Stimulated activated CD8-positive, alpha-beta memory T cell treated with anti-CD3 and anti-CD28 coated beads, Interleukin-15, amount 100 ng/mL, for 24 hours (primary cell): ENCODE measurements at places on chromosomes 4 and X.

GRCh38 chrX:13092455-13092941 is 48.1 kb upstream of the FAM9C start:
- DNase-seq, result peak; percentile 25

- DNase-seq, result no peak
Observed at GRCh38 chr4:108744307-108744706, 18.5 kb downstream of the ETNPPL start.

DNA sequence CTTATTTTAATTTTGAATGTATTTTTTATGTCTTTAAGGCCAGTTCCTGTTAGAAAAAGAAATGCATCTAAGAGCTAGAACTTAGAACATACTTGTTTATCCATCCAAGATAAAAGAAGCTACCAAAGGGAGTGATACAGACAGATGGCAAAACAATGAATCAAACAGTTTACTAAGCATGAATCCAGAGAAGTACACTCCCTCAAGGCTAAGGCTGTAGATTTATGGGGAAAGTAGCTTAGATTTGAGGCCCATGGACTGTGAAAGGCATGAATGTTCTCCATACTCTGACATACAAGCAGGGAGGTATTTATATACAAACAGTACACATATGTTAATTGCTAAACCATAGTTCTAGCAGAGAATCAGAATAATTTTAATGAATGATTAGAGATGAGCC is 255.3 kb upstream of the NRK start:
- DNase-seq, result no peak

DNA sequence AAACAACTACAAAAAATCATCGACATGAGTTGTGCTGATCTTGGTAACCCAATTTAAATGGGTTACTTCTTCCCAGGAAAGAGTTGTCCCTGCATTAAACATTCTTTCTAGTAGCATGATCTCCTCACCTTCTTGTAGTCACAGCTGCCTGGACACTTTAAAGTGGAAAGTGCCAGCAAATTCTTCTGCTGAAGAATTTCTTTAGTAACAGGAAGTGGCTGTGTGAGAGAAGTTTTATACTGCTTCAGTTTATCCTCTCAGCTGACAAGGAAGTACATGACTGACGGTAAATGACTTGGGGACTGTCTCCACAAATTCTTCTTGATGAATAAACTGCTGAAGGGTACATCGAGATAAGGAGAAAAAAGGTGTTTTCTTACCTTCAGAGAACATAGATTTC is 18.2 kb upstream of the TNIP3 start:
- DNase-seq, result no peak

DNA sequence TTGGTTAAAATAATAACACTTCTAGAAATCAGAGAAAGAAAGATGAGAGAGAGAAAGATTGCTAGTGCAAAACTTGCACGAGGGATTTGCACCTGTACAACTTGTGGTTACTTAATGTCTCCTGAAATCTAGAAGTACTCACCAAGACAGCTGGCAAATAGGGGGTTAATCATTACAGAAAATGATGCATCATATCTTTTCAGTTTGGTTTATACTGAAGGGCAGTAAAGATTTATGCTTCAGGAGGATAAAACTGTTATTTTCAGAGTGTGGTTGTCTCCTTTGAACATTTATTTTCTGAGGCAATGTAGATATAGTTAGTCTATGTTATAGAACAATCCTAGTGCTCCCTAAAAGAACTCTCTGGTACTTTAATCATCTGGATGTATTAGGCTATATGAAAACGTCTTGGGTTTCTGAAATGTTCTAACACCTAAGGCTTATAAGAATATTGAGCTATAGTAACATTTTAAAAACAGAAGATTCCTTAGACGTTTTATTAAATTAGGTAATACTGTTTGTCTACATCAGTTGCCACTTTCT is 13.3 kb downstream of the ATOH1 start:
- no peak for DNase-seq

GRCh38 chrX:127570276-127570675 is 481.9 kb downstream of the ACTRT1 start:
- no peak for DNase-seq

DNA sequence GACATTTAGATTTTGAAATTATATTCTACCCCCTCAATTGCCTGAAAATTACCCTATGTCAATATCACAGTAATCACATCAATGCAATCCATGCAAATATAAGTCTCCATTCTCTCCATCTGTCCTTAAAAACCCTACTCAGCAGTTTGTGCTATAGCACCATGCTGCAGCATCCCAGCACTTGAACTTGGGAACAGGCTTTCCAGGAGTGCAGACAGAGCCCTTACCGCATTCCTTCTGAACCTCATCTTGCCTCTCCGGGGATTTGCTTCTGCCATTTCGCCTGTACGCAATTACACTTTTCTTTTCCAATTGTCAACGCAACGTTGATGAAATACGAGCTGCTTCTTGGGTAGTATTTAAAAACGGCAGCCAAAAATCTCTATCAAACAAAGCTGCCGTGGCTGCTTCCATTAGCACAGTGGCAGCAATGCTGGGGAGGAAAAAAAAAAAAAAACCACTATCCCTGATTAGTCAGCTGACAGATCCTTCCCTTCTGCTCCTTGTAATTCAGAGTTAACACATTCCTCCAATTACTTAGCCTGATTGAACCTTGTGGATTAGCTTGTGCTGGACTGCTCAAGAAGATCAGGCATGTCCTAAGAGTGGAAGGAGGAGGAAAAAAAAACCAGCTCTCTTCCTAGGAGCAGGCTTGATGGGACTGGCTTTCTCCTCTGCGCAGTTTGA is 65.6 kb downstream of the MCF2 start:
- no peak for DNase-seq

GRCh38 chr4:110058677-110059076 is 139.7 kb downstream of the ELOVL6 start:
- no peak for DNase-seq

DNA sequence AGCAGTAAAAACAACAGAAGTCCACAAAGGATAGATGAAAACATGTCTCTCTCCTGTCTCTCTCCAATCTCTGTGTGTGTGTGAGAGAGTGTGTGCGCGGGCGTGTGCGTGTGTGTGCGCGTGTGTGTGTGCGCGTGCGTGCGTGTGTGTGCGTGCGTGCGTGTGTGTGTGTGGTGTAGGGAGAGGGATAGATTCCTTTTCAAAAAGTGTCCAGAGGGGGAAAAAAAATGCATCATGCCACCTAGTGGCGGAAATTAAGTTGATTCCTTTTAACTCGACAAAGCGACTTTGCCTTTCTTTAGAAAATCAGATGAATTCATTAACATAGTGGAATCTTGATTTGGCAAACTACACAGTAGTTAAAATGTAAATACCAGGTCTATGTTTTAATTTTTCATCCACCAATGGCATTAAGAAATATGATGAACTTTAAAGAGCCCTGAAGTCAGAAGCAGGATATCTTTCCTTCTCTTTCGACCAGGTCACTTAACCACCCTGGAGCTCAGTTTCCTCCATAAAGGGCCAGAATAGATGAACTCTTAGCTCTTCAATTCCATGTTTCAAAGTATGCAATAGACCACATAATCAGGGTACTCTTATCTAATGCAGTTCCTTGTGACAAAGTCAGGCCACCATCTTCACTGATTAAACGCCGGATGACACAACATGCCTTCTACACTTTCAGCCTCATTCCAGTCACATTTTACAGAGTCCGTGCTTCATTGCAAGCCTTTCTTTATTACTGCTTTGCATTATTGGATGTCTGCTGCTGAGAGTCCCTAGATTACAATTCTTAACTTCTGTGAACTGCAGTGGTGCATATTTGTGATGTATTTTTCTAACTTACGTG is 162.8 kb downstream of the FBXO8 start:
- no peak for DNase-seq

DNA sequence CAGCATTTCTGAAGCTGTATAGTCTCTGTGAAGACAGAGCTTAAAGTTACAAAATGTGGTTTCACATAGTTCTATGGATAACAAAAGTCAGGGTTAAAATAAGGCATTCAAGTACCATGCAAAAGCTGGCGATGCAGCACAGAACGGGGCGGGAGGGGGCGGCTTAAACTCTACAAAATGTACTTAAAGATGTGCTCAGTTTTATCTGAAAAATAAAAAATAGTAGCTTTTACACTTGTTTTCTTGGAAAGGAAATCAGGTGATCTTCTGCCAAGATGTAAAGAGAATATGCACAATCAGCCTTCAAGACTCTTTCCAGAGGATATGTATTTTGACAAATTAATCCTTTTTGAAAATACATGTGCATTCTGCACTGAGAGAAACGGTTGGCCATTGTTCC is 301.7 kb upstream of the EMCN start:
- DNase-seq, result no peak

DNA sequence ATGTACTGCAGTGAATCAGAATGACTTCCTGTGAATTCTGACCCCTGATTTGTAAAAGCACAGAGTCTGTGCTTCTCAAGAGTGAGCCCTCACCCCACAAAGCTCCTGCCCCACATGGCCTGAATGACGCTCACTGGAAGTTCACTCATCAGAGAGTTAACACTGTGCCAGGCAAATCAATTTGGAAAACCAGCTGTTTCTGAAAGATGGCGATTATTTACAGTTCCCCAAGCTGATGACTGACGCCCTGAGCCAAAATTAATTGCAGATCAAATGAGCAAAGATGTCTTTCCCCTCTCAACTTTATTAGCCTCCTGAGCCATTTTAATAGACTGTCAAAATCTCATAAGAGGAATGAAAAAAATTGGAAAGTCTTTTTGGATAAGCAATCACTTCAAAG is 118.0 kb downstream of the SLC2A9 start:
- no peak for DNase-seq

DNA sequence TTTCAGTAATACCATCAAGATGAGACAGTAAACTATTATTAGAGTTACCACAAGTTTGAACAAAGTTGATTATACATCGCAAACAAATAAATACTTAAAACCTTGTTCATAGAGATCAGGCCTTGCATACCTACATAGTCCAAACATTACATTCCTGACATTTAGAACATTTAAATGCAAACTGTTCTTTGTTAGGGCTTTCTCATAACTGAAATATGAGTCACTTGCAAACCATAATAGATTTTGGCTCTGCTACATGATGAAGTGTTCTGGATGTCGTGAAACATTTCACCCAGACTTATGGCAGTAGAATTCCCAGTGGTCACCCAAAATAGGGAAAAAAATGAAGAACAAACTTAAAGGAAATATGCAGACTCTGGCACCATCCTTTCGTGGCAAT is 75.0 kb downstream of the FAT4 start:
- no peak for DNase-seq

GRCh38 chrX:120426599-120426998 is 42.5 kb downstream of the LAMP2 start:
- no peak for DNase-seq

GRCh38 chr4:19047279-19047880 is 1025.8 kb upstream of the LCORL start:
- no peak for DNase-seq

- DNase-seq, result no peak
Observed at GRCh38 chr4:107625391-107625902, 94.6 kb downstream of the PAPSS1 start.

- no peak for DNase-seq
Observed at GRCh38 chrX:16136080-16136479, 12.7 kb downstream of the GRPR start.

GRCh38 chr4:40289366-40290188 is 45.6 kb upstream of the CHRNA9 start:
- no peak for DNase-seq

GRCh38 chrX:112784692-112785091 is 55.9 kb downstream of the AMOT start:
- DNase-seq, result no peak

DNA sequence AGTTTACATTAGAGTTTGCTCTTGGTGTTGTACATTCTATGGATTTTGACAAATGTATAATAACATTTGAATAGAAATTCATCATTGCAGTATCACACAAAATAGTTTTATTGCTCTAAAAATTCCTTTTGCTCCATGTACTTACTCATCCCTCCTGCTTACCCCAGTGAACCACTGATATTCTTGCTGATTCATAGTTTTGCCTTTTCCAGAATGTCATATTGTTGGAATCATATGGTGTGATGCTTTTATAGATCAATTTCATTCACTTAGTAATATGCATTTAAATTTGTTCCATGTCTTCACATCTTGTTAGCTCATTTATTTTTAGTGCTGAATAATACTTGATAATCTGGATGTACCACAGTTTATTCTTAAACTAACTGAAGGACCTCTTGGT is 1593.2 kb downstream of the C4orf33 start:
- no peak for DNase-seq

DNA sequence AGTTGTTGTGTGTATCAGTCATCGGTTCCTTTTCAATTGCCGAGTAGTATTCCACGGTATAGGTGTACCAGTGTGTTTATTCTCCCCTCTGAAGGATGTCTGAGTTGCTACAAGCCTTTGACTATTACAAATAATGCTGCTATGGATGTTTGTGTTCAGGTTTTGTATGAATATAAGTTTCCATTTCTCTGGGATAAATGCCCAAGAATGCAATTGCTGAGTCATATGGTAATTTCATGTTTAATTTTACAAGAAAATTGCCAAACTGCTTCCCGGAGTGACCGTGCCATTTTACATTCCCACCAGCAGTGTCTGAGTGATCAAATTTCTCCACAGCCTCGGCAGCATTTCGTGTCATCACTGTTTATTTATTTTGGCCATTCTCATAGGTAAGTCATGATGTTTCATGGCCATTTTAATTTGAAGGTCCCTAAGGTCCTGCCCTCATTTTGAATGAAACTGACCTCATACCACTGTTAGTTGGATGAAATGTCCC is 73.9 kb downstream of the IRF2 start:
- no peak for DNase-seq

DNA sequence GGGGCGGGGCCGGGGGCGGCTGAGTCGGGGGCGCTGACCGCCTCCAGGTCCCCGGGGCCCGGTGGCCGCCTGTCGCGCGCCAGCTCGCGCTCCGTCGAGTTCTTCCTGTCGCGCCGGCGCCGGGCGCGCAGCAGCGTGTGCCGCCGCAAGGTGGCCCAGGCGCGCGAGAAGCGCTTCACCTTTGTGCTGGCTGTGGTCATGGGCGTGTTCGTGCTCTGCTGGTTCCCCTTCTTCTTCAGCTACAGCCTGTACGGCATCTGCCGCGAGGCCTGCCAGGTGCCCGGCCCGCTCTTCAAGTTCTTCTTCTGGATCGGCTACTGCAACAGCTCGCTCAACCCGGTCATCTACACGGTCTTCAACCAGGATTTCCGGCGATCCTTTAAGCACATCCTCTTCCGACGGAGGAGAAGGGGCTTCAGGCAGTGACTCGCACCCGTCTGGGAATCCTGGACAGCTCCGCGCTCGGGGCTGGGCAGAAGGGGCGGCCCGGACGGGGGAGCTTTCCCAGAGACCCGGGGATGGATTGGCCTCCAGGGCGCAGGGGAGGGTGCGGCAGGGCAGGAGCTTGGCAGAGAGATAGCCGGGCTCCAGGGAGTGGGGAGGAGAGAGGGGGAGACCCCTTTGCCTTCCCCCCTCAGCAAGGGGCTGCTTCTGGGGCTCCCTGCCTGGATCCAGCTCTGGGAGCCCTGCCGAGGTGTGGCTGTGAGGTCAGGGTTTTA is 1.5 kb downstream of the ADRA2C start:
- DNase-seq, result no peak
